Naive thymus-derived CD8-positive, alpha-beta T cell (primary cell): ENCODE measurements at places on chromosomes 1 and 21.

- no peak for DNase-seq
- no peak overlapping the region for H3K4me3 ChIP-seq
- peaks cover 6% of the 10 kb centered on the region for H3K27me3 ChIP-seq
- no peaks in the 10 kb centered on the region for H3K4me1 ChIP-seq
- no peak overlapping the region for H3K27ac ChIP-seq
Measured at GRCh38 chr1:62391369-62391971, 45.4 kb upstream of the USP1 start.

DNA sequence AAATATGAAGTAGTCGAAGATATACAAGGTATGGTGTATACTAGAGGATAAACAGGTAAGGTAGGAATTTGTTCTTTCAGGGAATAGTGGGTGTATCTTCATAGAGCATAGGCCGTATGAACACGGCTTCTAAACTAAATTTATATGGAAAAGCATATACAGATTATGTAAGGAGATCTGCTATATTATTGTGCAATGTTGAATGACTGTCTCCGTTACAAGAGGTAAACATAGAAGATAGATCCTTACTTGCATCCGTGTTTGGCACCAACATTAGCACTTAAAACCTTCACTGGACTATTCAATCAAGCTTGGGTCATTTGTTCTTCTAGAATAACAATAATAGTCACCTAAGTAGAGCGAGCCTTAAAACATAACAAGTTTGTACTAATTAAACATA lies 45.9 kb downstream of the CLEC20A start:
- H3K27me3 ChIP-seq, result no peaks in the 10 kb centered on the region
- H3K4me1 ChIP-seq, result no peaks in the 10 kb centered on the region
- DNase-seq, result no peak
- no peak overlapping the region for H3K27ac ChIP-seq
- H3K36me3 ChIP-seq, result no peaks in the 10 kb centered on the region

DNA sequence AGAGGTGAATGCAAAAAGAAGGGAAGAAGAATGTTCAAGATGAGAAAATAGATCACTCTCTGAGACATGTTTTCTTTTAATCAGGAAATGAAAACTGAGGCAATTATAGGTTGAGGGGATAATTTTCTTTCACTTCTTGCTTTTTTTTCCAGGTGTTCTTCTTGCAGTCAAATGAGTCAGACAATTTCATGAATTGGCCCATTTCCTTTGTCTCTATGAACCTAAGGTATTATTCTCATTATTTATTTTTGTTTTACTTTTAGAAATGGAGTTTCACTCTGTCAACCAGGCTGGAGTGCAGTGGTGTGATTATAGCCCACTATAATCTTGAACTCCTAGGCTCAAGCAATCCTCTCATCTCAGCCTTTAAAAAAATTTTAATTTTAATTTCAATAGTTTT lies 3.5 kb upstream of the VASH2 start:
- peaks cover 22% of the 10 kb centered on the region for H3K27me3 ChIP-seq
- H3K27ac ChIP-seq, result no peak overlapping the region

DNA sequence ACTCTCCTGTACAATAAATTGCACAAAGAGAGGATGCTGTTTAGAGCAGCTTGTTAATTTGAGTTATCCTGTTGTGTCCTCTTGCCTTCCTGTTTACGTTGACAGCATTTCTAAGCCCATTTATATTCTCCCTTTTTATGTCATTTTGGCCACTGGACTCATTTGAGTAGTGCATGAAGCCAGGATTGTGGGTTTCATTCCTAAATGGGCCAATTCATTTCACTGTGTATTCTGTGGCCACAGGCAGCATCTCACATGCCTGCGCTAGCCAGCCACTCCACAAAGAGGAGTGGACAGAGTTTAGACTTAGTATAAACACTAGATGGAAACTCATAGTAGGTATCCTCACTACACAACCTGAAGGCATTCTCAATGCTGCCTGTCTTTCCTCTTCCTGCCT lies 73.4 kb downstream of the DTL start:
- H3K4me3 ChIP-seq, result no peak overlapping the region
- no peak for DNase-seq
- H3K27ac ChIP-seq, result no peak overlapping the region
